ENCODE measurements at places on chromosomes 12 and 14.
A peak's percentile ranks its signal among the peaks of the same experiment; 100 is the strongest.

DNA sequence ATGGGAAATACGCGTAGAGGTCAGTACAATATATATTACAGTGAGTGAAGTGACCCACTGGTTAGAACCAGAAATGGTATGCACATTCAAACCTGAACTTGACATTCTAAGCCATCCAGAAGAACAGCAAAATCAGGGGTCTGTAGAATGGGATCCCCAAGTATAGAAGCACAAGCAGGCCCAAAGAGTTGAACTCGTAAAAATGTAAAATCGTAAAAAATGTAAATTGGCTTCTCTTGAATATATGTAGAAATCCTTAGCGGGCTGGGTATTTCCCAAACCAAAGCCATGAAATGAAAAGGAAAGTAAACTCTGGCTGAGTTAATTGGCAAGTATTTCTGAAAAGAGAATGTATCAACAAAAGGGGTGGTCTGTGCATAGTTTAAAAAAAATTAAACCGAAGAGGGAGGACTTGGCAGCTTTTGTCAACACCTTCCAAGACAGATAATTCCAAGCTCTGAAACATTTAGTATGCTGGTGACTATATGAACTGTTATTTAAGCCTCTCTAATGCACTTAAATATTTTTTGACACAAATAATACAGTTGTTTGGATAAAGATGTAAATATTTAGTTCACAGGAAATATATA is 1505.6 kb upstream of the FLRT2 start:
- no peak for DNase-seq

GRCh38 chr12:113170457-113170856 is 14.8 kb downstream of the DDX54 start:
- no peak for DNase-seq

DNA sequence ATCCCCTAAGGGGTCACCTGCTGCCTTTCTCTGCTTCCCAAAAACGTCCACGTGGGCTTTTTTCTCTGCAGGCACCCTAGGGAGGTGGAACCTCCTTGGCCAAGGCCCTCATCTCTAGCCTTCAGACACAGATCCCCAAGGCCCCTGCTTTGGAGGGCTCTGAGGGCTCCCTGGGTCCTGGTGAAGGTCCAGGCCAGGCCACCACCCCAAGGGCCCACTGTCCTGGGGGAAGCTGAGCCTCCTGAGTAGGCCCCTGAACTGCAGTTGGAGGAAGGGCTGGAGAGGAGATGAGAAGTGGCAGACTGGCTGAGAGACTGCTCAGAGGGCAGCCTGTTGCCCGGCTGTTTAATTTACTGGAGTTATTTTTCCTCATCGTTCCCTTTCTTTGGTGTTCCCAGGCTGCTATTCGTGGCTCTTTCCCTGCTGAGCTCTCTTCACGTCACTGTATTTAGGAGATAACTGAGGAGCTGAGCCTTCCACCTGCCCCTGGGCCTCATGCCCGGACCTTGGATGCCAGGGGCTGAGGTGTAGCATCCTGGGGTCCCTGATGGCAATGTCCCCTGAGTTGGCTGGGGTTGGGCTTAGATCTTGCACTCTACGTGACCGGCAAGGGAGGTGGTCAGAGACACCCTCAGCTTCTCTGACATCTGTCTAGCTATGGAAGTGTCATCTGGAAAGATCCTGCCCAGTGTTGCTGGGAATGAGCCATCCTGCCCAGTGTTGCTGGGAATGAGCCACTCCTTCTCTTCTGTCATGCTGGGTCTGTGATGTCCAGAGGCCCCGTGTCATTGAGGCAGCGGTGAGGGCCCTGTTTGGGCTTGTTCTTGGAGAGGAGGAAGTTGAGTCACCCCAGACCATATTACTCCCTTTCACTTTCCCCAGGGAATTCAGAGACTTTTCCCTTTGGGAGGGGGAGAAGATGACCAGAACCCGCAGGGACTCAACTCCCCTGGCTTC is 139.8 kb downstream of the TSPAN9 start:
- DNase-seq, result peak; percentile 55

DNA sequence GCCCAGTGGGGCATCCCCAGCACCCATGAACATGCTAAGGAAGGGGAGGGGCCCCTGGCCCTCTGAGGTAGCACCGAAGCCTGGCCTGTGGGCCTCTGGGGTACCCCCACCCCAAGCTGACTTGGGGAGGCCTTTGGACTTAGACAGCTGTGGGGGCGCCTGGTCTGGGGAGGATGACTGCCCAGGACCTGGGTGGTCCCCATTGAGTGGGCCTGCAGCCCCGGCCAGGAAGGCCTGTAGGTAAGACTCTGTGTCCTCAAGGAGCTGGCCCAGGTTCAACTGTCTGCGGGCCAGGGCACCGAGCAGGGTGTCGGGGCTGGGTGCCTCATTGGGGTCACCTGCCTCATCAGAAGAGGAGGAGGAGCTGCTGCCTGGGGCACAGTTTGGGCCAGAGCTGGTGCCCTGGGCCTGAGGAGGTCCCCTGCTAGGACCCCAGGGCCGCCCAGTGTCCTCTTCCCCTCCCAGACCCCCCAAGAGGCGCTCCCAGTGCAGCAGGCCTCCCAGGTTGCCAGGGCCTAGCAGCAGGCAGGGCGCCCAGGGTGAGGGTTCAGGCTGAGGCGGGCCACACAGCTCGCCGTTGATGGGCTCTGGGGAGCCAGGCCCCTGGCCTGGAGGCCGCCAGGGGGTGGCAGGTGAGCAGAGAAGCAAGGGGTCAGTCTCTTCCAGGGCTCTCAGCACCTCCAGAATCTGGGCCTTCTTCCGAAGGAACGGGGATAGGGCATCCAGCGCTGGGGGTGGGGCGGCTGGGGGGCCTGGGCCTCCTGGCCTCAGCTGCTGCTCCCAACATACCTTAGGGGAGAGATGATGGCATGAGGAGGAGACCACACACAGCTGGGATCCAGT is 31.4 kb downstream of the NCKAP5L start:
- no peak for DNase-seq

DNA sequence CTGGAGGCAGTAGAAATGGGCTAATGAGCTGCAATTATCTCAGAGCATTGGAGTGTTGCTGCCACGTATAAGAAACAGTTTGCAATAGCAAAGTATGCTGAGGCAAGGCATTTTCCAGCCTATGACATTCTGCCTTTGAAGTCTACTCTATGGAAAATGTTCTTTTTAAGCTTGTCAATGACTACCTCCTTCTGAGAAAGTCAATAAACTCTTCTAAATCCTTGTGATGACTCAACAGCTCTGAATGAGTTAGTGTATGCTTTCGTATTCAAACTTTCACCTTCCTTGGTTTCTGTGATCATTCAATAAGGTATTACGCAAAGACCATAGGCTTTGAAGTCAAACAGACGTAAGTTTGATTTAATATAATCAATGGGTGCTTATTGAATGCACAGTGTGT is 111.2 kb downstream of the CAPZA3 start:
- peak; percentile 49 for DNase-seq

DNA sequence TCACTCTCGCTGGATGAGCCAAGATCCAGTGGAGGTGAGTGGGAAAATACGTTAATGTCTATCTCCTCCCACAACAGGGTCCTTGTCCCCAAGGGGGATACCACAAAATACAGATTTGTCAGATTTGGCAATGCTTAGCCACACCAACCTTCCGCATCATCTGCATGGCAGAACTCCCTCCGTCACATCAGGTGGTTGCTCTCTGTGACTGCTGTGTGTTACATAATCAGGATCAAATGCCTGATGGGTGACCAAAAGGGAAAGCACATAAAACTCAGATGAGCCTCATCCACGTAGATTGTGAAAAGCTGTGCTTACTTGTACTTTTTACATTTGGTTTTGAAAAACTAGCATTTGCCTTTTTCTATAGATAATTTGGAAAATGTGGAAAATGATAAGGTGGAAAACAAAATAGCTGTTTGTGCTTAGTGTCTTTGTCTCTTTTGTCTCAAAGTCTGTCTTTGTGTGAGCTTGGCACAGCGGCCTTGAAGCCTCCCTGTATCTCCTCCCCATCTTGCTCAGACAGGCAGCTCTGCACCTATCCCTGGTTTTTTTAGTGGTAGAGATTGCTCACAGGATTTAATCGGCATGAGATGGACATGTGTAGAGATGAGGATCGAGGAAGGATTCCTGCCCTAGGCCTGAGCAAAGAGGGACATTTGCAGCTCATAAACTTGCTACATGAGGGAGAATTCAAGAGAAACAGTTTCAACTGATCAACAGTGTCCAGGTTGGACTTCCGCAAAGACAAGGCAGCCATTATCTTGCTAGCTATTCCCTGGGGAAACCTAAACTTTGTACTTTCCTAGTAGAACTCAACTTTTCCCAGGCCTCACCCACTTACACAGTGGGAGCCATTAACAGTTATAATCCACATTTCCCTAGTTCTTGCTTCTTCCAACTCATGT is 3.6 kb upstream of the FGF6 start:
- DNase-seq, result no peak

DNA sequence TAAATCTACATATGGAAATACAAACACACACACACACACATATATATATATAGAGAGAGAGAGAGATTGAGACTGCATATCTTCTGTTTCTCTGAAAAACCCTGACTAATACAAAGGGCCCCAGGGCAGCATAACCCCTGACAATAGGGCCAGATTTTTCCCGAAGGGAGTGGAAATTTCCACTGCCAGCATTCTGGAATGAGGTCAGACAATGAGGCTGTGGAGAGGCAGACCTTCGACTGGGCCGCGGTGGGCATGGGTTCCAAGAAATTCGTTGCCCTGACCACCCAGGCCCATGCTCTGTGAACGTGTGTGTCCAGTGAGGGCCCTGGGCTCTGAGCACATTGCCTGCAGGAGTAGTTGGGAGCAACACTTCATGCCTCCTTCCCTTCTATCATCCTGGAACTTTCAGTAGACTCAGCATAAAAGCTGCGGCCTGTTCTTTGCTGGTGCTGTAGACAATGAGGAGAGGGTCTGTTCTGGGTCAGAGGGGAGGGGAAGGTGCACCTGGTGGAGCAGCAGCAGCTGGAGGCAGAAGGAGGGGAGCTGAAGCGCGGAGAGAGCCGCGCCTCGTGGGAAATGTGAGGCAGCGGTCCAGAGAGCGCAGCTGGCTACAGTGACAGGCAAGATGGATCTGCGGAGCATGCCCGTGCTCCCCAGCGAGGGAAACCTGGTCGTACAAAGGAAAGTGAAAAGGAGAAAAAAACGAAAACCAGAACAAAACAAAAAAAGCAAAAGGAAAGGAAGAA is 25.6 kb upstream of the CCDC60 start:
- DNase-seq, result no peak

GRCh38 chr14:96103560-96104460 is 64.6 kb downstream of the C14orf132 start:
- no peak for DNase-seq

- peak; percentile 75 for DNase-seq
Measured at GRCh38 chr14:41549821-41550607, 56.7 kb upstream of the LRFN5 start.

DNA sequence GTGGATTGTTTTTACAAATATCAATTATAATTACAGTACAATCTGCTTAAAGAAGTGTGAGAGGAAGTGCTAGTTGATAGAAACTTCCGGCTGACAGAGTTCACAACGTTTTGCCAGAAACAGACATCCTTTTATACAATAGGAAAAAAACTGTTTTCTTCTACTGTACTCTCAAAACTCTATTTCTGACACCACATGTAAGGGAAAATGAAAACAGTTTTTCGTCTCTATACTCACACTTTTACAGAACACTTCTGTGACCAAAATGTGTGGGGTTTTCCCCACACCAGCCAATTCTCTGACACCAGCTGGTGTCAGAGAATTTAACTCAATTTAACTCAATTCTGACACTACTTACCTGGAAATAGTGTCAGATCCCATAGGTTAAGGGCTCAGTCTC is 24.2 kb upstream of the HIF1A start:
- no peak for DNase-seq

- DNase-seq, result no peak
Measured at GRCh38 chr14:100914597-100915021, 11.1 kb upstream of the RTL1 start.

DNA sequence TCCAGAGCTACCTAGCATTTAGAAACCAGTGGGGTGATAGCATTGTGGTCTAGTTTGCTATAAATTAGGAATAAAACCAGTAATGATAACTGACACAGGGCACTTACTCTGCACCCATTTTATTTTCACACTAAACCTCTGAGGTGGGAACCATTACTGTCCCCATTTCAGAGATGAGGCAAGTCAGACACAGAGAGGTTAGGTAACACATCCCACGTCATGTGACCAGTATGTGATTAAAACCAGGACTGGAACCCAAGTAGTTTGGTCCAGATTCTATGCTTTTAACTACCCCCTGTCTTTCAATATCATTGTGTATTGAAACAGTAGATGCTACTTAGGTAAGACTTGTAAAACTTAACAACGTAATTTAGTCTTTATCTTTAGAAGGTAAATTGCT is 110.2 kb downstream of the PLXNC1 start:
- DNase-seq, result no peak

DNA sequence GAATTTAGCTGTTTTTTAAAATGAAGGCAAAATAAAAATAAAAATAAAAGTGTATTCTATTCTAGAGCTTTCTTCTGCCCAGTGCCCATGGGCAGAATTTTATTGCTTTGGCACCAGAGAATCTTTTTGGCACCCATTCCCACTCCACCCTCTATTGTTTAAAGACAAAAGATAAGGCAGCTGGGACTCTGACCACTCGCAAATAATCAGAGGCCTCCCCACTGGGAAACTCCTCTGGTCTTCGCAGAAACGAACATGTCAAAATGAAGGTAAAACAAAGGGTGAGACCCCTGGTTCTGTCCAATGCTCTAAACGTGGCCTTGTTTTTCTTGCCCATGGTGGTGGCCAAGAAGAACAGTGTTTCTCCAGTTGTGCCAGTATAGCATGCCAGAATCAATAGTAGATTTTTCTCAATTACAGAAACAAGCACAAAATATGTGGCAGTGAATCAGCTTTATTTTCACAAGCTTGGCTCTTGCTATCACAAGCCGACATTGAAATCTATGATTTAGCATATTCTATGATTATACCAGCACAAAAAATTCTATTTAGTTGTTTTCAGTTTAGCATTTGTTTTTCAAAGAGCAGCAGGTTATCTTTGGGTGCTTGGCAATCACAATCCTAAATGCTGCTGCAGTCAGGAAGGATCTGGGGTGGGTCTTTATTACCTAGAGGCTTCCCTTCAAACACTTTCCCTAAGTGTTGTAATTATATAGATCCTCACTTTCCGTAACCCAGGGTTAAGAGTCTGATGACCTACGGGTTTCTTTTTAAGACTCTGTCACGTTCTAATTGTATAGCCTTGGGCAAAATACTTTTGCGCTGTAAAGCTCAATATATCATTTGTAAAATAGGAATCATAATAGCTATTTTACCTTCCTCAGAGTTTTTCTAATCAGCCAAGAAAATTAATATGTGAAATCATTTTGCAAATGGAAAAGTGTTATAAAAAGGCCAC is 50.5 kb downstream of the KITLG start:
- no peak for DNase-seq

GRCh38 chr14:73796893-73797542 is 54.6 kb upstream of the PTGR2 start:
- DNase-seq, result peak; percentile 36

- no peak for DNase-seq
Measured at GRCh38 chr12:94831081-94831751, 172.3 kb downstream of the NDUFA12 start.

- no peak for DNase-seq
Measured at GRCh38 chr14:54767139-54767431, 135.5 kb downstream of the GCH1 start.
